ENCODE measurements at places on chromosomes 4 and X.

GRCh38 chr4:143575331-143575730, 61.8 kb downstream of the SMARCA5 start:
- no peak for DNase-seq

GRCh38 chr4:80307183-80307735, 28.3 kb upstream of the CFAP299 start:
- no peak for DNase-seq

GRCh38 chrX:33142331-33142730, 69.0 kb downstream of the DMD start:
- no peak for DNase-seq

DNA sequence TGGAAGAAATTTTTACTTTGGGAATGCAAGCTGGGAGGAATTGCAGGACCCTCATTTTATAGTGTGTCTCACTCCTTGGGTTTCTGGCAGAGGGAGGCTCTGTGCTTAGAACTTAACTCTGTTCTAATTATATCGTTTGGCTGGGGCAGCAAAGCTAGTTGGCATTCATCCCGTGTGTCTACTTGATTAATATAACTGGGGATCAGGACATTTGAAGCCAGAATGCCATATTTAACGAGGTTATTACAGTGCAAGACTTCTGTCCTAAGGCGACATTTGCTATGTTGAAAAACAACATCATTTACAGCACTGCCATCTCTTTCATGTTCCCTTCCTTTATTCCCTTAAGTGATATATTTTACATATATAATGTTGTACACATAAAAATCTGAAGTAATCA, 179.1 kb upstream of the TBC1D9 start:
- DNase-seq: no peak

- no peak for DNase-seq
Measured at GRCh38 chr4:2909583-2909982, 53.6 kb downstream of the NOP14 start.

DNA sequence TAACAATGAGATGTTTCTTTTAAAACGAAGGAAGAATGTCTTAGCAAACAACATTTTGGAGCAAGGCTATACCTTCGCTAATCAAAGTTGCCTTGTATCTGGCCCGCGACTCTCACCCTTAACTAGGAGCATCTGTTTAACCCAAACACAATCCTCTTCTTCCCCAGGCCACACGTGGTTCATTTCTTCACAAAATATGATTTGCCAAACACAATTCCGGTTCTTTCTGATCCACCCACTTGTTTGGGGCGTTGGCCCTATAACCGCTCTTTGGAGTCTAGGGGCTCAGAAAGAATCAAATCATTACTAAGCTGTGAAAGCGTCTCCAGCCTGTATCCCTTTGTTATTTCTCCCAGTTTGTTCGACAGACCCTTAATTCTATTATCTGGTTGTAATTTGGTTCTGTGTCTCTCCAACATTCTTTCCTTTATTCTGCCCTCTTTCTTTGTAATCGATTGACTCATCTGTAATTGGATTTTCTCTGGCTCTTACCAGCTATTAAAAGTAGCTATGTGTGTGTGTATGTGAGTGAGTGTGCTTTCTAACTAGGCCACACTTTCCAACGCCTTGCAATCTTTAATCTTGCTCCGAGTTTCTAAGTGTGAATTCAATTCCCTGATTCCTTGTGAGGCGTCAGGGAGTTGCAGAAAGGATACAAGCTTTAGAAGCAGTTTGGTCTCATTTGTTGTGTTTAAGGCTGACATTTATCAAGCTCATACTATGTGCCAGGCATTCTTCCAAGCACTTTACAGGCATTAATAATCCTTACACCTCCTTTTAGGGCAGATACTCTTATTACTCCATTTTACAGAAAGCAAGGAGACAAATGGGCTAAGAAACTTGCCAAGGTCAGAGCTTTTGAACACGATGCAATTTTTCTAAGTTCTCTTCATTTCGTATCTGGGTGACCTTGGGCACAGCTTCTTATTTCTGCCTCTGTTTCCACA, 138.6 kb upstream of the CPEB2 start:
- no peak for DNase-seq

DNA sequence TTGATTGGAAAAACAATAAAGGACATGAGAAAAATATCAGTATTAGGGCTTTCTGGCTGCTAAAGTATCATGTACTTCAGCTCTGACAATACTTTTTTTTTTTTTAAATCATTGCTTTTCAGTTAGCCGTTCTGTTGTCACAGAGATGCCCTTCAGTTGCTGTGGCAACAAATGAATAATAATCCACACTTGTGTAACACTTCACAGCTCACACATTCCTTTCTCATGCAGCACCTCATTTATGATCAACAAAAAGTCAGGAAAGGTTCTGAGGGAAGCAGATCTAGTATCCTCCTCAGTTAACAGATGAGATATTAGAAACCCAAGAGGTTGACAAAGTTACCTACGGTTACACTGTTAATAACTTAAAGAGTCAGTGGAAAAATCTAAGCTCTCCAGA, 444.2 kb upstream of the SLIT2 start:
- no peak for DNase-seq

GRCh38 chr4:139808381-139808807, 142.8 kb downstream of the MGST2 start:
- DNase-seq: no peak
